ENCODE measurements at places on chromosomes 13 and 19.

DNA sequence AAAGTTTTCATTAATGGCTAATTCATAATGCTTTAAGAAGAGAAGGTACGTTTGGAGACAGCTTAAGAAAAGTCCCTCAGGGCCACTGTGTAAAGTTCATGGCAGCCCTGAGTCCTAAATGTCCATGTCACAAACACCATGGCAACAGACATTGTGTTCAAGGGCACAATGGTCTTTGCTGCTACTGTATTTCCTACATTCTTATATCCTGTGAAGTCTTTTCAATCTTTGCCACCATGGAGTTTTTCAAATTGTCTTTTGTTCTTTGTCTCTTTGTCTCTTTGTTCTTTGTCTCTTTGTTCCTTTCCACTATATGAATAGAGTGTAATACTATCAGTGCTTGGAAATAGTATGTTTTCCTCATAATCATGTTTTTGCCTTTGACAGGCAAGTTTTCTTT, 178.8 kb downstream of the VWA8 start:
- no peak for DNase-seq

DNA sequence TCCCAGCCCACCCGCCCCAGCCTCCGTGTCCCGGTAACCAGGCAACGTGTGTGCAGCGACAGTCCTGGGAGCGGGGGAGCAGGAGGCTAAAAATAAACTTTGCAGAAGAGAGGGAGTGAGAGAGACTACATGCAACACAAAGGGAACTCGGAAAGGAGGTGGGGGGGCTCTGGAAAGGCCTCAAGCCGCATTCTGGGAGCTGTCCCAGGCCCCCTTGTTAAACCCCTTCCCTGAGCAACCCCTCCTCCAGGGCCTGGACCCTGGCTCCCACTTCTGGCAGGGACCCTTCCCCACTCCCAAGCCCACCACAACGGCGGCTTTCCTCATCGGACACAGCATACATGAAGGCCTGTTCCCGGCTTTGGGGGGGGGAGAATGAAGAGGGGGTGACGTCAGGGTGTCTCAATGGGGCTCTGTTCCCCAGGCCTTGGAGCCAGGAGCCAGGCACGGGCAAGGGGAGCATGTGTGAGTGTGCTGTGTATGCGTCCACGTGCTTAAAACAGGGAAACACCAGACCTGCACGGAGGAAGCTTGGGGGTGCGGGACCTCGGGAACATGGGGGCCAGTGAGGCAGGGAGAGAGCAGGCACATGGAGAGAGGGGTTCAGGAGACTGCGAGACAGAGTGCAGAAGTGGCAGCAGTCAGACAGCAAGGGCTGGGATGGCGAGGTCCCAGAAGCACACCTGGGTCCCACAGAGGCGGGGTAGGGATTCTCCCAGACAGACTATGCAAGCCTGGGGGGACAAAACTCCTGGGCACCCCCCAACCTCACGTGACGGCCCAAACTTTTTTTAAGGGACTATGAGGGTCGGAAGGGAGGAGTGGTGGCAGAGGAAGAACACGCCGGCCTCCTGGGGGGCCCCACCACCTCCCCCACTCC, 2.3 kb downstream of the ERF start:
- DNase-seq, result peak; percentile 53

DNA sequence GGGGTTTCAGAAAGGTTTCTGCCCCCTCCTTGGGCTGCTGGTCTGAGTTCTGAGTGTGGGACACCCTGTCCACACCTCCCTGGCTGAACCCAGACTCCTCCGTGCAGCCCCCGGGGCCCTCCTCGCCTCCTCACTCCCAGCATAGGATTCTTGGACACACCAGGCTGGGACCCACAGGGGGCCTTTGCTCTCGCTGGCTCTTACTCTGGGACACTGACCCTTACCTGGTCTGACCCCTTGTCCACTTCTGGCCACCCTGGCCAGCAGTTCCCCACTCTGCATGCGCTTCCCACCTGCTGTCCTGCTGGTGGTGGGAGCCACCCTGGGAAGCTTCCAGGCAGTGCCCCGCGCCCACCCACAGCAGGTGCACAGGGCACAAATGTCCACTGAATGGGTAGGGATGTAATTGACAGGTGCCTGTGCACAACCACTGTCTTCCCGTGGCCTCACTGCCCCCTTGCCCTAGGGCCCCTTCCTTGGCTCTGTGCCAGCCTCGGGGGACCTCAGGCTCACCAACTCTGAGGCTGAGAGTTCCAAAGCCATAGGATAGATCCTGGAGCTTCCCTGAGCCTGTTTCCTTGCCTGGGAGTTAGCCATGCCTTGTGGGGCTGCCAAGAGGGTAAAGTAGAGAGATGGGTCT, 7.0 kb upstream of the SLC25A42 start:
- DNase-seq, result no peak

- peak; percentile 97 for DNase-seq
Observed at GRCh38 chr13:27171827-27172494, 350 bp upstream of the USP12 start.

GRCh38 chr19:4991996-4992698, 23.2 kb downstream of the KDM4B start:
- DNase-seq, result no peak

DNA sequence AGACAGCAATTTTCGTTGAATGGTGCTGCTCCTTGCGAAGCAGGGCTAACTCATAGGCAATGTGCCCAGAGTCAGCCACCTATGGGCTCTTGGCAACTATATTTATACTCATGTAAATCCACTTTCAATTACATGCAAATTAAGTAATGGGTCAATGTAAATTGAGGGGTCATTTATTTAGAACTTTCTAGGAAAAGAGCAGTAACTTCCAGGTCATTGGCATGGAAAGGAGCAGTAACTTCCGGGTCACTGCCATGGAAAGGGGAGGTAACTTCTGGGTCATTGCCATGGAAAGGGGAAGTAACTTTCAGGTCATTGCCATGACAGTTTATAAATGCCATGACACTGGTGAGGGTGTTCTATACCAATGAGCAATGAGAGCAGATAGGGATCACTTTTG, 11.6 kb downstream of the KLK4 start:
- DNase-seq, result no peak

DNA sequence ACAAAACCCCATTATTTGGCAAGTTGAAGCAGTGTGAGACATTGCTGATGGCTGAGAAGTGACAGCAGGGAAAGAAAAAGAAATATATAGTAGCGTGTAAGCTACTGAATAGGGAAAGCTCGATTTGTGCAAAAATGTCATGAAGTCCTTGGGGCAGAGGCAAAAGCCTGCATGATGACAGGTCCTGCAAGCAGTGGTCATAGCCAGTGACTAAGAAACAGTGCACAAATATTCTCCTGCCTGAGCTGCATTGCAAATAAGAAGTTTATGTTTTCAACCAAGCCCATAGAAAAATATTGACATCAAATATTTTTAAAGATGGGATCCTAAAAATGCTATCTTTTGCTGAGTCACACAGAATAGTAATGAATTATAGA, 270.0 kb downstream of the SLITRK6 start:
- DNase-seq, result no peak

DNA sequence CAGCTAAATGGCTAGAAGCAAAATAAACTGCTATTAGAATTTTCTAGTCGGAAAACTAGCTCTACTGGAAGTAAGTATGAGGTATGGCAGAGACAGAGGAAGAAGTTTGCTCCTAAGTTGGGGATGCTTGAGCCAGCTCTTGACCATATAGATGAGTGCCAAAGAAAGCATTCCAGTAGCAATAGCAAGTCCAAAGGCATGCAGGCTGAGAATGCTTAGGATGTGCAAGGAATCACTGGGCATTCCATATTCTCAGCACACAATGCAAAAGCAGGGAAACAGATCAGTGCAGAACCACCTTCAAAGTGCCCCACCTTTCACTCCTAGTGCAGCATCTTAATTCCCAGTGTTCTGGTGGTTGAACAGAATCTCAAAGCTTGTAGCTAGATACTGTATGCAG, 32.9 kb downstream of the SERTM1 start:
- no peak for DNase-seq

DNA sequence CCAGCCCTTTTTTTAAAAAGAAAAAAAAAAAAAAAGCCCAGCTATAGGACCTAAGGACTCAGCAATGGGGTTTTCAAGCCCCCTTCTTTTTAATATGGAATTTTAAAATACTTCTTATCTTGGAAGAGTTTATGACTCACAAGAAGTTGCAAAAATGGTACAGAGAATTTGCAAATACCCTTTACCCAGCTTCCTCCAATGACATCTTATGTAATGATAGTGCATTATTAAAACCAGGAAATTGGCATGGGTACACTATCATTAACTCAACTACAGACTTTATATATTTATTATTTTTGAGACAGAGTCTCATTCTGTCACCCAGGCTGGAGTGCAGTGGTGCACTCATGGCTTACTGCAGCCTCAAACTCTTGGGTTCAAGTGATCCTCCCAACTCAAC, 16.1 kb downstream of the TMEM38A start:
- DNase-seq, result no peak

DNA sequence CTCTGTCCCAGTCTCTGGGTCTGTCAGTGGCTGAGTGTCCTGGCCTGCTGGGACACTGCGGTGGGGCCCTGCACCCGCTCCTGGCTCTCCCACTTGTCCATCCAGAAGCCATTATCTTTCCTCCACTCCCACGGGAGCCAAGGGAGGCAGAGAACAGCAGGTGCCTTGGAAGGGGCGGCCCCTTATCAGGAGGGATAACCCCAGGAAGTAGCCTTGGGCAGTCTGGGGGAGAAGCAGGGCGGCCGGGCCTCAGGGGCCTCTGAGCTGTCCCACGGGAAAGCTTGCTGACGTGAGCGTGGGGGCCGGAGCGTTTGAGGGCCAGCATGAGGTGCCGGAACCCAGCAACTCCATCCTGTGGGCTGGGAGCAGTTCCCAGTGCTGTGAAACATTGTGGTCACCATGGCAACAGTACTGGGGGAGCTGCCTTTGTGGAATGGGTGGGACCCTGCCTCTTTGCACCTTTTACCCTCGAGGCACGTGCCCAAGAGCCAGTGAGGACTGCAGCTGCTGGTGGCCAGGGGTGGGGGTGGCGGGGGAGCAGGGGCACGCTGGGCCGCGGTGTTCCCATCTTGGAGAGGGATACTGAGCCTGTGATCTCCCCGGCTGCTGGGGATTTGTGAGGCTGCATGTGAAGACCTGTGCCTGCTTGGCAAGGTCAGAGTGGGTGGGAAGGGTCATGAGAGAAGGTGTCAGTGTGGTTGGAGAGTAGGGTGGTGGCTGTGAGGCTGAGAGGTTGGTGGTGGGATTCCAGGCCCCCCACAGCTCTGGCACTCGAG, 20.9 kb downstream of the KLHL26 start:
- DNase-seq, result no peak

DNA sequence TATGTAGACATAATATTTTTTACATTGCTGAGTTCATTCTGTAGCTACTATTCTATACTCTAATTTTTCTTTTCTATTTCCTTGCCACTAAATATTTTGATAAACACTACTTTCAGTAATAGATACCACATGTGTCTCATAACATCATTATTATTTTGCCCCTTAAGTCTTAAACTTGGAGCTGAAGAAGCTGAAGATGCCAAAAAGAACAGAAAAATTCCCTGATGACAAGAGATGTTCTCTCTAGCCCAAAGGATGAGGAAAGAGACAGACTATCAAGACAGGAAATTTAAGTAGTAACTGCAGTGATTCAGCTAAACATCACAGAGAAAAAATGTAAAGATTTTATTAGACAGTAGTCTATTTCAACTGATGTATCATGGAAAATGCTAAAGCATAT, 322.0 kb upstream of the KLHL1 start:
- no peak for DNase-seq
